NAMALWA (cell line): ENCODE measurements at places on chromosomes 2 and 18.

GRCh38 chr2:70673041-70673647 lies 94.9 kb downstream of the ADD2 start:
- DNase-seq = no peak

DNA sequence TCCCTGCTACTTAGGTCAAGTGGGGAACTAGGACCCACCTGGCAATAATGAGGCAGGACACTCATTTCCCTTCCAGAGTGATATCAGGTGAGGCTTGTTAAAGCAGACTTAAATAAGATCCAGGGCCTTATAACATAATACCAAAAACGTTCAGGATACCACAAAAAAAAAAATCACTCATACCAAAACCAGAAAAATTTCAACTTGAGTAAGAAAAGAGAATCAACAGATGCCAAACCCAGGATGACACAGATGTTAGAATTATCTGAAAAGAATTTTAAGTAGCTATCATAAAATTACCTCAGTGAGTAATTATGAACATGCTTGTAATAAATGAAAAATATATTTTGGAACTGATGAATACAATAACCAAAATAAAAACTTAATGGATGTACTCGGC lies 255.6 kb upstream of the OSR1 start:
- DNase-seq = no peak

DNA sequence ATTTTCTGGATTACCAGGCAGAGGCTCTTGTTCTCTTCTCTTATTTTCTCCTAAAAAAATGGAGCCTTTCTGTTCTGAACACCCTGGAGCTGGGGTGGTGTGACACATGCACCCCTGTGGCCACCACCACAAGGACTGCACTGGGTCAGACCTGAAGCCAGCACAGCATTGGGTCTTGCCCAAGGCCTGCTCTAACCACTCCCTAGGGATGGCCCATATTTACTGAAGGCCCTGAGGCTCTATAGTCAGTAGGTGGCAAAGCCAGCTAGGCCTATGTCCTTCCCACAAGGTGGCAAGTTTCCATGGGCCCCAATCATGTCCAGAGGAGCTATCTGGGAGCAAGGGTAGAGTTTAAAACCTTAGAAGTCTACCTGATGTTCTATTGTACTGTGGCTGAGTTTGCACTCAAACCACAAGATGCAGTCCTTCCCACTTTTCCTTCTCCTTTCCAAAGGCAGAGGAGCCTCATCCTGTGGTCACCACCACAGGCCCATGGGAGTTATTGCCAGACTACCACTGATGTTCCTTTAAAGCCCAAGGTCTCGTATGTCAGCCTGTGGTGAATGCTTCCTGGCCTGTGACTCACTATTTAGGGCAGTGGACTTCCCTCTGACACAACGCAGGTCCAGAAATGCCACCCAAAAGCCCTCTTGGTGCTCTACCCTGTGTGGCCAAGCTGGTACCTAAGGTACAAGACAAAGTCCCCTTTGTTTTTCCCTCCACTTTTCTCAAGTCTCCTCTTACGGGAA lies 15.0 kb upstream of the FMNL2 start:
- DNase-seq = no peak

DNA sequence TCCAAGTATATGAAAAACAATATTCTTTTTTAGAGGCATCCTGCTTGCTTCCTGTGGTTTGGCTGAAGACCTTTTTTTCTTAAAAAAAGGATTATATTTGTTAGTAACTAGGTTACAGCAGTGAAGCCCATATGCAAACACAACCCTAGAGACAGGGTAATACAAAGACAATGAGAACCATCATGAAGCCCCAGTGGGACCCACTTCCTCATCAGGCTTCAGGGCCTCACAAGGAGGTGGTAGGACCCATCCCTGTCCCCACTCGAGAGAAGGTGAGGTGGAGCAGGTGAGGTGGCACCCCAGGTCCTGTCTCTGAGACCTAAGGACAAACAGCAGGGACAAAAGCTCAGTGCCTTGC lies 80.3 kb downstream of the EDAR start:
- DNase-seq = no peak

GRCh38 chr18:59021500-59021899 lies 118.2 kb upstream of the SEC11C start:
- no peak for DNase-seq

DNA sequence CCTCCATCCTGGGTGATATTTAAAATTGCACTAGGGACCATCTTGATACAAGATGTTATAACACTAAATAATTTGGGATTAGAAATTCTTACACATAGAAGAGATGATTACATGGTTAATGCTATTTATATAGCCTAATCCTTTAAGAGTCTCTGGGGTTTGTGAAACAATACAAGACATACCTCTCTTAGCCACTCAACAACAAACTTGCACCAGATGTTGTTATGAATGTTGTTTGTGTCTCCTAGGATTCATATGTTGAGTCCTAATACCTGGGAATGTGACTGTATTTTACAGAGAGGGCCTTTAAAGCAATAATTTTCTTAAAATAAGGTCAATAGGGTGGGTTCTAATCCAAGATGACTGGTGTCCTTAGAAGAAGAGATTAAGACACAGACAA lies 678.3 kb downstream of the NYAP2 start:
- DNase-seq = no peak
